ENCODE measurements at places on chromosomes 11 and 22. TPM values are rescaled to one million over a fixed set of nuclear protein-coding genes. Genes with fewer than 3 reads are reported as not detected.
A peak's percentile ranks its signal among the peaks of the same experiment; 100 is the strongest.

DNA sequence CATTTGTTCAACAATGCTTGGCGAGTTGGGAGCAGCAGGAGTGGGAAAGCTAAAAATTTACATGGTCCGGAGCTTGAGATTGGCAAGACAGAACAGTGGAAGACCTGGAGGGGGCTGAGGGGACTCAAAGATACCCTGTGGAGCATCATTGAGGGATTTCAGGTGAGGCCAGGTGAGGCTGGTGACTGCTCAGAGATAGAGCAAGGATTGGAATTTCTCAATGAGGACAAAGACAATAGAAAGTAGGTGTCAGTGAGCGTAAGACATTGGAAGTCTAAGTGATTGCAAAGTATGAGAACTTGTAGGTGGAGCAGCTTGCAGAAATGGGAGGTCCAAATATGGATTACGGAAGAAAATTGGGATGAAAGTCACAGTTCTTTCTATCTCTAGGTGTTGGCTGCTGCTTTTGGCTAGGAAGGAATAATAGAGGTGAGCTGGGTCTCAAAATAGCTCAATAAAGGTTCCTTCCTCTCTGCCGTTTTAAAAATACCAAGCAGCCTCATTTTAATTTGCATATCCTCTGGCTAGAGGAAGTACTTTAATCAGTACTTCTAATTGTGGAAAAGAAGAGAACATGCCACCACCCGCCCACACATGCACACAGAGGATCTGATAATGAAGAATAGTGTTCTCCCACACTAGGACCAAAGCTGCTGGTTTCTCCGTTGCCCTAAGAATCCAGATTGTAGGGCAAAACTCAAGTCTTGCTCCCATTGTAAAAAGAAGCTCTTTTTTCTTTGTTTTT is 41.8 kb upstream of the SORL1-AS1 start:
- DNase-seq = peak; percentile 63
- H3K27ac ChIP-seq = no peak overlapping the region
- no peaks in the 10 kb centered on the region for H3K4me1 ChIP-seq
- no peak overlapping the region for H3K4me3 ChIP-seq
- H3K27me3 ChIP-seq = no peaks in the 10 kb centered on the region

The HTR3B gene
- total RNA-seq = not detected

- H3K4me1 ChIP-seq = no peaks in the 10 kb centered on the region
- no peak overlapping the region for H3K27ac ChIP-seq
- H3K36me3 ChIP-seq = no peaks in the 10 kb centered on the region
- no peak overlapping the region for H3K4me3 ChIP-seq
- no peaks in the 10 kb centered on the region for H3K27me3 ChIP-seq
Measured at GRCh38 chr11:106031936-106032335, 9.9 kb upstream of the MSANTD4 start.

- no peak overlapping the region for H3K27ac ChIP-seq
- H3K27me3 ChIP-seq = no peaks in the 10 kb centered on the region
- peaks cover 20% of the 10 kb centered on the region for H3K36me3 ChIP-seq
- H3K4me3 ChIP-seq = no peak overlapping the region
- no peak for DNase-seq
Measured at GRCh38 chr11:65019824-65020223, 5.9 kb downstream of the ARL2 start.

DNA sequence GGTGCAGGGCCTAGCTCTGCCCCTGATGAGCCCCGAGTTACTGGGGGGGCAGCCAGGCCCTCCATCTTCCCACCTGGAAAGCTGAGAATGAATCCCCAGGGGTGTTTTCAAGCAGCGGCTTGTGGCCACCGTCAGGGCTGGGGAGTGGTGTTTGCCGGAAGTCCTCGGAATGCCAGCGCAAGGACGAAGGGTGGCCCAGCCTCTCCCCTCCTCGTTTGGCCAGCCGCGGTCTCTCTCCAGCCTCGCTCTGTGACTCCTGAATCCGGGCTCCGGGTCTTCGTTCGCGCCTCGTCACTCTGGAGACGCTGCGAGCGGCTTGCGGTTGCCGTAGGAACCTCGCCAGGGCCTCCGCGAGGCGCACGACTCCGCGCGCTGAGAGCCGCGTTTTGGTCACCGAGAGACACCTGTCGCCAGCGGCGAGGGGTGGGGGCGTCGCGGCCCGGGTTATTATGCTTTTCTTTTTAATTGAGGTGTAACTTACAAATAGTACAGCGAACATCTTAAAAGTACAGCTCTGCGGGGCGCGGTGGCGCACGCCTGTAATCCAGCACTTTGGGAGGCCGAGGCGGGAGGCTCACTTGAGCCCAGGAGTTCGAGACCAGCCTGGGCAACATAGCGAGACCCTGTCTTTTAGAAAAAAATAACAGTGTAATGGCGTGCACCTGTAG is 6.3 kb upstream of the KDELR3 start:
- no peaks in the 10 kb centered on the region for H3K4me1 ChIP-seq
- DNase-seq = peak; percentile 99
- H3K4me3 ChIP-seq = no peak overlapping the region
- no peaks in the 10 kb centered on the region for H3K36me3 ChIP-seq
- H3K27ac ChIP-seq = no peak overlapping the region

DNA sequence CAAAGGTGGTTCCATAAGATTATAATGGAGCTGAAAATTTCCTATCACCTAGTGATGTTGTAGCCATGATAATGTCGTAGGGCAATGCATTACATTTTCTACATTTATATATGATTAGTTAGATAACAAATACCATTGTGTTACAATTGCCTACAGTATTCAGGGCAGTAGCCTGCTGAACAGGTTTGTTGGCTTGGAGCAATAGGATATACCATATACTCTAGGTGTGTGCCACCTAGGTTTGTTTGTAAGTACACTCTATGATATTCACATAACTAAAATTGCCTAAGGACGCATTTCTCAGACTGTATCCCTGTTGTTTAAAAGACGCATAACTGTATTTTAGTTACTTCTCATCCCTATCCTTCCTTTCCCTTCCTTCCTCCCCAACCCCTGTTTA is 13.6 kb downstream of the PLEKHB1 start:
- no peak for DNase-seq
- H3K36me3 ChIP-seq = no peaks in the 10 kb centered on the region
- no peaks in the 10 kb centered on the region for H3K27me3 ChIP-seq
- H3K4me3 ChIP-seq = no peak overlapping the region

The SHISA8 gene
- total RNA-seq = 0.32 TPM

The OR51B6 gene
- not detected for total RNA-seq

DNA sequence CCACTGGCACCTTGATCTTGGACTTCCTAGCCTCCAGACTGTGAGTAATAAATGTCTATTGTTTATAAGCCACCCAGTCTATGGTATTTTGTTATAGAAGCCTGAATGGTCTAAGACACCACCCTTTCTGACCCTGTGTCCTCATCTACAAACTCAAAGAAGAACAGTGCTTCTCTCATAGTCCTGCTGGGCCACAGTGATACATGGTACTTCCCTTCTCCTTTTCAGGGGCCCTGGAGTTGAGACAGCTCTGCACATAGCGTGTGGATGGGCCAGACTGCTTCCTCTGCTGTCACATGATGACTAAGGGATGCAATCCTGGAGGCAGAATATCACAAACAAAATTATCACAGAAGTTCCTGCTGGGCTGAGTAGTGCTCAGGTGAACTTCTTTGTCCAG is 5.0 kb downstream of the KCNJ11 start:
- DNase-seq = no peak
- H3K4me3 ChIP-seq = no peak overlapping the region
- H3K4me1 ChIP-seq = no peaks in the 10 kb centered on the region
- no peaks in the 10 kb centered on the region for H3K36me3 ChIP-seq
- H3K27me3 ChIP-seq = peaks cover 10% of the 10 kb centered on the region
- H3K27ac ChIP-seq = no peak overlapping the region

DNA sequence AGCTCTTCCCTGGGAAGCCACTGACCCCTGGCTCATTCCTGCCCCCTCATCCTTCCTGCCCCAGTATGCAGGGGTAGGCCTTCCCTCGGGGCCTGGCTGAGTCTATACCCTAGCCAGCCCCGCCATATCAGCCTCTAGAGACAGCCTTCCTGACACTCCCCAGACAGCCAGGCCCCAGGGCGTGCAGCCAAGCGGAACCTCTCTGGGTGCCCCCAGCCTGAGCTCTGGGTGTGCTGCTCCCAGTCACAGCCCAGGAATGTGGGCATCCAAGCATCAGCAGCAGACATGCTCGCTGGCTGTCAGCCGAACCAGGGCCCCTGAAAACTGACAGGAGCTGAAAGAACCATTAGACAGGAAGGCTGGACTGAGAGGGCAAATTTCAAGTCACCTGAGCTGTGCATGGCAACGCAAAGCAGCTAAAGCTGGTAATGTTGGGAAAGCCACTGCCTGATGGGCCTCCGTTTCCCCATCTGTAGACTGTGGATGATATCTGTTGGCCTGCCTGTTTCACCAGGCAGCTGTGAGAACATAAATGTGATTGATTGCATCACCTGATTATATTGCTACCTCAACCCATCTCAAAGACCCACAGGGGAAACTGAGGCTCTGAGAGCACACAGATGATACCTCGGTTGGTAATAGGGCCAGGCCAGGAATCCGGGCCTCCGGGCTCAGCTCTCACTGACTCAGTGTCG is 93.2 kb downstream of the LRRC32 start:
- no peaks in the 10 kb centered on the region for H3K36me3 ChIP-seq
- H3K27ac ChIP-seq = no peak overlapping the region
- no peaks in the 10 kb centered on the region for H3K27me3 ChIP-seq
- H3K4me1 ChIP-seq = no peaks in the 10 kb centered on the region
- no peak for DNase-seq

The ROBO4 gene
- not detected for total RNA-seq

GRCh38 chr11:8720868-8721608 is 38.4 kb downstream of the RPL27A start:
- no peak overlapping the region for H3K27ac ChIP-seq
- peaks cover 92% of the 10 kb centered on the region for H3K36me3 ChIP-seq
- no peaks in the 10 kb centered on the region for H3K27me3 ChIP-seq
- H3K4me1 ChIP-seq = peaks cover 37% of the 10 kb centered on the region
- DNase-seq = peak; percentile 62

DNA sequence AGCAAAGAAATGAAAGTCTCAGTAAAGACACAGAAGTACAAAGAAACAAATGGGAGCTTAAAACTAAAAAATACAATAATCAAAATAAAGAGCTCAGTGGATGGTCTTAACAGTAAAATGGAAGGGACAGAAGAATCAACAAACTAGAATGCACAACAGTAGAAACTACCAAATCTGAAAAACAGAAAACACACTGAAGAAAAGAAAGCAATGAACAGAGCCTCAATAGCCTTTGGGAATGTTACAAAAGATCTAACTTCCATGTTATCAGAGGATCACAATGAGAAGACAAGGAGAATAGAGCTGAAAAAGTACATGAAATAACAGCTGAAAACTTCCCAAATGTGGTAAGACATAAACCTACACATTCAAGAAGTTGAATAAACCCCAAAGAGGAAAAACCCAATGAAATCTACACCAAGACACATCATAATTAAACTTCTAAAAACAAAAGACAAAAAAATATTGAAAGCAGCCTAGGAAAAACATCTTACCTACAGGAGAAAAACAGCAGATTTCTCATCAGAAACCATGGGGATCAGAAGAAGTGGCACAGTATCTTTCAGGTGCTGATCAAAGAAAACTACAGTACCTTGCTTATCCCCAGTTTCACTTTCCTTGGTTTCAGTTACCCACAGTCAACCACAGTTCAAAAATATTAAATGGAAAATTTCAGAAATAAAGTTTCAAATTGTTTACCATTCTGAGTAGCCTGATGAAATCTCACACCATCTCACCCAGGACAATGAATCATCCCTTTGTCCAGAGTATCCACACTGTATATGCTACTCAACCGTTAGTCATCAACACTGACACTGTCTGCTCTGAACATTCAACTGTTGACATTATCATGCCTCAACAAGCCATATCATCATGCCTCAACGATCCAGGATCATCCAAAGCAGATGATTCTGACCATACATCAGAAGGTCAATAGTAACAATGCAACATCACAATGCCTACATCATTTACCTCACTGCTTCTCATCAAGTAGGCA is 22.2 kb downstream of the RRAS2 start:
- H3K27me3 ChIP-seq = no peaks in the 10 kb centered on the region
- H3K27ac ChIP-seq = no peak overlapping the region
- H3K4me1 ChIP-seq = peaks cover 2% of the 10 kb centered on the region
- H3K36me3 ChIP-seq = no peaks in the 10 kb centered on the region
- H3K4me3 ChIP-seq = no peak overlapping the region

DNA sequence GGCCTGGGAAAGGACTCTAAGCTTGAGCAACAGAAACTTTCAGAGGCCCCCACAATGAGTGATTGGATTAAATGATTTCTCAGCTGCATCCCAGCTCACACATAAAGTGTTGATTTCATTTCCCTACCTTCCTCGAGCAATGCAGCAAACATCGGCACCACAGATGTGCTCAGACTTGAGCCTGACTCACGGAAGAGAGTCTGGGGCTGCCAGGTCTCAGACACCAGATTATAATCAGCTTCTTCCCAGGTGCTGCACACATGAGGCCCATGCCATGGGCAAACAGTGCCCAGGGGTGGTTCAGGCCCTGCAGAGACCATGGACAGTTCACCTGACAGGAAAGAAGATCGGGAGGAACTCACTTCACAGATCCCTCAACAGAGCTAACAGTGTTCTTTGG is 226.6 kb upstream of the TENM4 start:
- DNase-seq = no peak
- H3K27me3 ChIP-seq = peaks cover 28% of the 10 kb centered on the region
- no peak overlapping the region for H3K27ac ChIP-seq
- H3K4me1 ChIP-seq = no peaks in the 10 kb centered on the region

DNA sequence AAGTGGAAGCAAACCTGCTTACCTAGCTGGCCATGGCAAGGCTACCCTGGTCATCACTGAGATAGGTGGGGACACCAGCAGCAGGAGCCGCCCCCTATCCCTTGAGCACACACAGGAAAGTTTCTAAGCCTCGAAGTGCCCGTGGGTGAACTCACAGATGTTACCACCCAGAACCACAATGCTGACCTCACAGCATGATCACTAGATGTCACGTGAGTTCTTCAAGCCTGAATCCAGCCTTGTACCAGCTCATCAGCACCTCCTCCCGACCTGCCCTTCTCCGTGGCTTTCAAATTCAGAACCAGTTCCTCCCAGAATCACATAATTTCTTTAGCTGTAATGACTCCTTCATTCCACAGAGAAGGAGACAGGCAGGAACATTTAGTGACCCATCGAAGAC is 24.7 kb upstream of the TIMP3 start:
- no peak for DNase-seq
- H3K27me3 ChIP-seq = no peaks in the 10 kb centered on the region
- peaks cover 16% of the 10 kb centered on the region for H3K4me1 ChIP-seq

DNA sequence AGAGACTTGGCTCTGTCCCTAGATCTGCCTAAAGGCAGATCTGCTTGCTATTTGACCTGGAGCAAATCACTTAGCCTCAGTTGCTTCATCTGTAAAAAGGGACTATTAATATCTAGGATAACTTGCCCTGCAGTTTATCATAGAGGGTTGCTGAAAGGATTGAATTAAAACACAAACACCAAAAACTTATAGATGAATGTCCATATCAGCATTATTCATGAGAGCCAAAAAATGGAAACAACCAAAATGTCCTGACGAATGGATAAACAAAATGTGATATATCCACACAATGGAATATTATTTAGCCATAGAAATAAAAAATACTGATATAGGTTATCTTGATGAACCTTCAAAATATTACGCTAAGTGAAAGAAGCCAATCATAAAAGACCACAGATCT is 67.2 kb downstream of the USP35 start:
- no peaks in the 10 kb centered on the region for H3K4me1 ChIP-seq
- no peaks in the 10 kb centered on the region for H3K27me3 ChIP-seq

Data from endodermal cell (in vitro differentiated cells).